CD4-positive, alpha-beta T cell (primary cell): ENCODE measurements at places on chromosomes 7 and 10.

GRCh38 chr10:6300106-6300783, 97.5 kb downstream of the PFKFB3 start:
- peak; percentile 44 for DNase-seq

GRCh38 chr10:116741391-116742351, 695 bp downstream of the HSPA12A start:
- DNase-seq = no peak

GRCh38 chr10:51629934-51630639, 69.3 kb downstream of the CSTF2T start:
- DNase-seq = no peak

DNA sequence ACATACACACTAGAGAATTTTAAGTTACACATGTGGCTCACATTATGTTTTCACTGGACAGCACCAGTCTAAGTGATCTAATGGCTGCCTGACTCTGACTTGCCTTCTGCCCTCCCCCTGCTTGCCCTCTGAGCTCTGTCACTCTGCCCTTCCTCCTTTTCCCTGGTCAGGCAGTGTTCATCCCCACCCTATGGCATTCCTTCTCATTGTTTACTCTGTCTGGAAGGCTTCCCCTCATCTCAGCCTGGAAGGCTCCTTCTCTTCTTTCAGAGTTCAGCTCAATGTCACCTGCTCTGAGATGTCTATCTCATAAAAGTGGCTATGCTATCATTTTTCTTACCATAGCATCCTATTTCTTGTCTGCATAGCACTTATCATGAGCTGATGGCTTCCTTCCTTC, 305.7 kb downstream of the BMPER start:
- DNase-seq = no peak

DNA sequence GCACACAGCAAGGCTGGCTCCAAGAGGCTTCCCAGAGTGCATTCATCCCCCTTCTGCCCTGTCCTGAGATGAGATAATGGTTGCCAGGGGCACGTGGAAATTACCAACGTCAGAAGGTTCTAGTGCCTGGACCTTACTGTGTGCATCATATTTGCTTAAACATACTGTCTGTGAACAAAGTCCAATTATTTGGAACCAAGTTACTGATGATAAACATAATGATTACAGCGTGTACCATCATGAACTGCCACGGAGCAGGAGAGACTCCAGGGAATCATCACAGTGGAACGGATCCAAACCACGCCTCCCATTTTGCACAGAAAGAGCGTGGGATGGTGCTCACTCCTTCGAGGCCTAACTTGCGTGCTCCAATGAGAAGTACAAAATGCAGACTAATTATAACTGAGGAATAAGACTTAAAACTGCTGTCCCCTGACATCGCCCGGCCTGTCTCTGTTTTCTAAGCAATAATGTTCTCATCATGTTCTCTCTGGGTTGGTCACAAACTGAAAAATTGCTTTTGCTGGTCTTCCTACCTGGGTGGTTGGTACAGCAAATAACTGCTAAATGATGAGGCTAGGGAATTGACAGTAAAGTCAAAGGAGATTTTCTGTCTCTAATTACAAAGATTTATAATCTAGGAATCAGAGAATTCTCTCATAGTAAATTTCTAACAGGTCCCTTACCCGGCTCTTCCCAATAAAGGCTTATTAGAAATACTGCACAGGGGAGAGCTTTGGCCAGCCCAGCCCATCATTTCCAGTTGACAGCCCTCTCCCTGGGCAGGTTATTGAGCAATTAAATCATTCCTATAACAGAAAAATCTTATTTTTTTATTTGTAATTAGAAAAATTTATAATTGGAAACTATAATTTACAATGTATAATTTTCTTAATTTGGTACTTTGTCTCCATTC, 182.2 kb downstream of the CAMK1D start:
- DNase-seq = no peak

- peak; percentile 29 for DNase-seq
Observed at GRCh38 chr10:112949875-112950507, at the start of gene TCF7L2. Gene TCF7L2, plus strand, starts transcription at chr10:112950247. Its CDS starts 510 bp downstream, at chr10:112950757.

DNA sequence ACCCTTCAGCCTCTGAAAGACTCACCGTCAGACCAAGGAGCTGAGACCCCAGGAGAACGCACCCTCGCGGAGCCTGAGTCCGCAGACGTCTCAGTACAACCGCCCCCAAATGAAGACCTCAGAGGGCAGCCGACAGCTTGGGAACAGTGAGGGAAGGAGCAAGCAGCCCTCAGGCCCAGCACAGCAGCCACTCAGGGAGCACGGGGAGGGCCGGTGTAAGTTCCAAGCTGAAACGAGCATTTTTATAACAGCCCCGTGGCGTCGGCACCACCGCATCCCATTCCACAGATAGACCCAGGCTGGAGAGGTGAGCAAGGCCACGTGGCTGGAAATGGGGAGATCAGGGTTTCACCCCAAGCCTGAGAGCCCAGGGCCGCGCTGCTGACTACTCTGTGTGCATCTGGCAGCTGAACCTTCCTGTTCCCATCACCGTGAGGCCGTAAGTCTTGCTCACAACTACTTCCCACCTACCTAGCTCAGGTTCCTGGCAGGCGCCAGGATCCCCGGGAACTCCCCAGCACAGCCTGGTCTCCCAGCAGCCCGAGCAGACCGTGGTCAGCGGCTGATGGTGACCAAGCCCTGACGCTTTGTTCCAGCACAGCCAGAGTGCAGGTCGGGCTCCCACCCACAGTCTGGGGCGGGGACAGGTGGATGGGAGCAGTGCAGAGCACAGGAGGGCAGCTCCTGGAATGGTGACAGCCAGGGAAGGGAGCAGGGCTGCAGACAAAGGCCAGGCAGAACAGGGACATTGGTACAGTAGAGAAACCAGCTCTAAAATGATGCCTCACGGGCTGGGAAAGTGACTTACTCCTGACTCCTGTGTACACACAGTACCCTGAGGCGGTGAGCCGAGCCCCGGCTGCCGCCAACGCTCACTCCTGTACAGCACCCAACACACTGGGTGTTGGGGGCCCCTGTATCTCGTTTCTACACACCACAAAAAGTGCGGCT, 6.1 kb upstream of the NOM1 start:
- no peak for DNase-seq

GRCh38 chr10:46094931-46095750, 49.1 kb upstream of the MSMB start:
- DNase-seq = peak; percentile 13

DNA sequence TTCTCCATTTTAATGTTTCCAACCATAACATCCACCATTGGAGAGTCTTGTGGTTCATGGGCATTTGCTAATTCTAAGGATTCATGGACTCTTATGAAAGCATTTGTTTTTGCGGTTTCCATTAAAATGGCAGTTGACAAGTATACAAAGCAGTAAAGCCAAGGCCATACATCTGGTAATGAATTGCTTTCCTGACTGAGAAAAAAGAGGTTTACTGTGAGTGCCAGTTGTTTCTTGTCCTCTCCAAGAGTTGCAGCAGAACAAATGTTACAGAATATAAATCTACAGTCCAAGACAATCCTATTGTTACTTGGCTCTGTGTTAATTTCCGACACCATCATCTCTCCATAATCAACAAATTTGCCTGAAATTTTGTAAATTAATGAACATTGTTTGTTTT, 261.3 kb downstream of the SORCS1 start:
- no peak for DNase-seq

- no peak for DNase-seq
Observed at GRCh38 chr7:158273138-158273651, 314.4 kb downstream of the PTPRN2 start.

- no peak for DNase-seq
Observed at GRCh38 chr10:94677691-94678090, 5.8 kb upstream of the CYP2C18 start.

- no peak for DNase-seq
Observed at GRCh38 chr10:23198940-23199767, 7.0 kb downstream of the PTF1A start.

- DNase-seq = peak; percentile 47
Observed at GRCh38 chr10:97498841-97499560, at the start of gene UBTD1. Gene UBTD1, plus strand, starts transcription at chr10:97498924. Its CDS starts 280 bp downstream, at chr10:97499204.

DNA sequence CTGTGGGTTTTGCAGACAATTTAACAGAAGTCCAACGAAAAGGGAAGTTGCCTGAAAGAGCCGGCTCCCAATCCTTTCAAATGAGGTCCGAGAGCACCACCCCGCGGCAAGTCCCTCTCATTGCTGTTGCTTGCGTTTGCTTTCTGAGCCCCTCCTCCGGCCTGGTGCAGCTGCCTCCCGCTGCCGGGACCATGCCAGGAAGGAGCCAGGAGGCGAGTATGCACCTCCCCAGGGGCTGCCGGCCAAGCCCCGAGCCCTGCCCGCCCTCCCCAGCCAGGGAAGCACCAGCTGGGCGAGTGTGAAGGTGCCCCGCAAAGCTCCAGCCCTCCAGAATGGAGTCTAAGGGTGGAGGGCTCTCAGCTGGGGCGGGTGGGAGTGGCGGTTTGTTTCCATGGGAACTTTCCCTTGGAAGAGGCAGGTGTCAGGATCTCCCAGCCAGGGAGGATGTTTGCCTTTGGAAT, 25.8 kb upstream of the PPP2R2D start:
- peak; percentile 44 for DNase-seq

GRCh38 chr10:8035006-8035640, 19.4 kb upstream of the GATA3 start:
- DNase-seq = no peak

- peak; percentile 36 for DNase-seq
Observed at GRCh38 chr10:113226399-113226798, 276.4 kb downstream of the TCF7L2 start.

DNA sequence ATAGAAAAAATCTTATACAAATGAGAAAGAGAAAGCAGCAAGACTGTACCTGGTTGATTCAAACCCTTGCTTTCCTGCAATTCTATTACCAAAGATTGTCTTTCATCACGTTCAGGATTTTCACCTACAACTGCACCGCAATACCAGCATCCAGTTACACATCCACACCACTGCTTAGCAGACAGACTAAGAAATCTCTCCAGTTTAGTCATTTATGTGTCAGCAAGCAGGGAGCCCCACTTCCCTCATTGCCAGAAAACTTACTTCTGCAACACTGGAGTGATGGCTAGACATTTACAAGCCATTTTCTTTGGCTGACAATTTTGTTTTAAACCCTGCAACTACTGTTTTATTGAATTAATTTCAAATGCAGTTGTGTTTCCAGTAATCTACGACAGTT, 359.6 kb upstream of the MEOX2 start:
- DNase-seq = no peak

DNA sequence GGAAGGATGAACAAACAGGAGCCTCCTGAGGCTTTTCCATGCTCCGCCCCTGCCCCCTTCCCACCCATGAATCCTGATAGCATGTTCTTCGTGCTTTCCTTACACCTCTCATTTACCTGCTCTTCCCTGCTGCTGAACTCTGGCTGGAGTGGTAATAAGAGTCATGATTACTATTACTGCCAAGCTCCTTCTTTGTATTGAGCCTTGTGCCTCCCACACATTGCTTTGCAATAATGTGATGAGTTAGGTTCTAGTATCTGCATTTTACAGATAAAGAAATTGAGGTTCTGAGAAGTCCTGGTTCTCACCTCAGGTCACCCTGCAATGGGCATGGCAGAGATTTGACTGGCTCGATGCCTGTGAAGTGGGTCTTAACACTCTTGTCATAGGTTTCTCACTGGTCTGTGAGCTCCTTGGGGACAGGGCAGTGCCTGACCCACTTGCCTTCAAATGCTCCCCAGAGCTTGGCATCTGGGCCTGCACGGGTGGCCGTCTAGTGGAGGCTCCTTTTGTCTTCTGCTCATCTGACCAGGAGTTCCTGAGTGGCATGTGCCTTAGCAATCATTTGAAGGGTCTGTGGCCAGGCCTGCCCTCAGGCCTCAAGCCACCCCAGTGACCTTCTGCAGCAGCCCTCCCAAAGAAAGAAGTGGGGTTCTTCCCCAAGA, 309.2 kb upstream of the ZMIZ1 start:
- no peak for DNase-seq

GRCh38 chr7:11127114-11127785, 153.6 kb downstream of the PHF14 start:
- peak; percentile 17 for DNase-seq

- DNase-seq = peak; percentile 33
Observed at GRCh38 chr10:62666275-62666674, 138.2 kb upstream of the ADO start.

GRCh38 chr7:68613897-68614296, 984.4 kb upstream of the AUTS2 start:
- no peak for DNase-seq

GRCh38 chr10:17533731-17534130, 79.3 kb upstream of the ST8SIA6 start:
- no peak for DNase-seq

GRCh38 chr7:24133691-24134090, 150.3 kb upstream of the NPY start:
- no peak for DNase-seq

DNA sequence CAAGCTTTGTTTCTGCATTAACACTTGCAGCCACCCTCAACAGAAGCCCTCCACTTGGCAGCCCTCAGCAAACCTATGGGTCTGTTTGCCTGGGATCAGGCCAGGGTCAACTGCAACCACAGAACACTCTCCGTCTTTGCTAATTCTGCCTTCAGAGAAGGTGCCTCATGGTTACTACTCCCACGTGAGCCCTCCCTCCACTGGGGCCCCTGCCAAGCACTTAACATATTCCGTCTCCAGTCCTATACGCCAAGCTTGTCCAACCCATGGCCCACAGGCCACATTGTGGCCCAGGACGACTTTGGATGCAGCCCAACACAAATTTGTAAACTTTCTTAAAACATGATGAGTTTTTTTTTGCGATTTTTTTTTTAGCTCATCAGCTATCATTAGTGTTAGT, 54.7 kb downstream of the HSPA12A start:
- no peak for DNase-seq

DNA sequence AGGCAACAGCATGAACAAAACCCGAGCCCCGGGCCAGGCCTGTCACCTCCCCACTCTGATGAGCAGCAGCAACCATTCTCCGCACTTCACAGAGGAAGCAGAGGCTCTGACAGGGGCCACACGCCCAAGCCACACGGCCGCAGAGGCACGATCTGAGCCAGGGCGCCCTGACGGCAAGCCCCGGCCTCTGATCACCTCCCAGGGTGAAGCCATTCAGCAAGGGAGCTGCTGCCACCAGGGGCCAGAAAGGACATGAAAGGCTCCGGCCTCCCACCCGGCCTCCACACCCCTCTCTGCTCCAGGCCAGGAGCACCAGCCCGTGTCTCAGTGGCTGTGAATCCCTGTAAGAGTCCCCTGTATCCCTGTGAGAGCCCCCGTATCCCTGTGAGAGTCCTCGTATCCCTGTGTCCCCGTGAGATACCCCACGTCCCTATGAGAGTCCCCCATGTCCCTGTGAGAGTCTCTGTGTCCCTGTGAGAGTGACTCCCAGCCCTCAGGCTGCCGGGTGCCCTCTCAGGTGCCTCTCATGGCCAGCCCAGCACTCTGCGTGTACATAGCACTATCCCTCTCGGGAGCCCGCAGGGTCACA, 187.8 kb downstream of the MAD1L1 start:
- DNase-seq = no peak
